B cell (primary cell): ENCODE measurements at places on chromosomes 3 and 15.

DNA sequence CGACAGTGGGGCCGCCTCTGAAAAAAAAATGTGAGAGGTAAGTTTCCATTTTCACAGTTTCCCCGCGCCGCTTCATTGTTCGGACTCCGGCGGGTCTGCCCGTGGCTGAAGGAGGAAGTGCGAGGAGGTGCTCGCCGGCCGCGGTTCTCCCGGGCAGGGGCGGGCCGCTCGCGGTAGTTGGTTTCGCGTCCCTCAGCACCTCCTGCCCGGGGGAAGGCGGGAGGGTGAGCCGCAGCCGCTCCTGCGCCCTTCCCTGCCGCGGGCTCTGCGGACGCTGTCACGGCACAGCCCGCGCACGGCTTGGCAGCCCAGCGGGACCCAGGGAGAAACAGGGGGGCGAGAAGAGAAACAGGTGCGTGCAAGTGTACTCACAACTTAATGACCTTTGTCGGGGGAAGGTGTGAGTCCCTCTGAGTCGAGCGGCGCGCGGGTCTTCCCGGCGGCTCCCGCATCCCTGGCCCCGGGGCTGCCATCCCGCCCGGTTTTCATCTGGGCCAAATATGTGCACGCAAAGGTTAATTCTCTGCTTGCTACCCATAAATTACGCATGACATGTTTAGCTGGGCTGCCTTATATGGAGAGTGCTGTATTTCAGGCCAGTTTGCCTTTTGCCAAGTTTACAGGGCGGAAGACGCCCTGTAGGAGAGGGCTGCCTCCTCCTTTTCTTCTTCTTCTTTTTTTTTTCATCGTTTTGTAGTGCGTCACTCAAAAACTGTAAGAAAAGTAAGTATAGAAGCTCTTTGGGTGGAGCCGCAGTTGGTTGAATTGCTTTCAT is 514 bp downstream of the MBNL1 start:
- DNase-seq: peak; percentile 93

- DNase-seq: peak; percentile 11
These were observed 75.7 kb downstream of the EFL1 start for GRCh38 chr15:82186719-82187406.

- DNase-seq: no peak
These were observed 158.1 kb upstream of the FEZF2 start for GRCh38 chr3:62531493-62531892.

- DNase-seq: no peak
These were observed 888.9 kb downstream of the SQOR start for GRCh38 chr15:46523701-46524100.

DNA sequence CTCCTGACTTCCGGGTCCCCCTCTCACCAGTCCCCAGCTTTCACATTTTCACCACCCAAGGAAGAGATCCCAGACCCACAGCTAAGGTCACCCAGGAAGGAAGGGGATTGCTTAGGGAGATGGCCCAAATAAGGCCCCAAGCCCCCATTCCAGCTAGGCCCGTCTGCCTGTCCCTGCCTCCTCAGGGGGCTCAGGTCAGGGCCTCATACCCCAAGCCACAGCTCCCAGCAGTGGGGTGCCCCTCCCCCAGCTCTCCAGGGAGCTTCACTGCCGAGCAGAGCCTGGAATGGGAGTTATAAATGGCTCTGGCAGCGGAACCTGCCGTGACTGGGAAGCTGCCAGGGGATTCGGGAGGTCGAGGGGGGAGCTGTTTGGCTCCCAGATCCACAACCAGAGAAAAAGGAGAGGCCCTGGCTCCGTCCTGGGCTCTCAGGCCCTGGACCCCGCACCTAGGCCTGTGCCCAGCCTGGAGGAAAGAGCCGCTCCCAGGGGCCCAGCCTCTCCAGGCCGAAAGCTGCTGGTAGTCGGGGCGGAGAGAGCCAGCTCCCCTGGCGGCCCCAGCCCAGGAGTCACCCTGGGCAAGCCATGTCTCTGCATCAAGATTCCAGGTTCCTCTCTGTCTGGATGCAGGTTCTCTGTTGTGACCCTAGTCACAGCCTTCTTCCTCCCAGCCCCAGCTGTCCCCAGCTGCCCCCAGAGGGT is 550 bp downstream of the CCDC9B start:
- DNase-seq: no peak

DNA sequence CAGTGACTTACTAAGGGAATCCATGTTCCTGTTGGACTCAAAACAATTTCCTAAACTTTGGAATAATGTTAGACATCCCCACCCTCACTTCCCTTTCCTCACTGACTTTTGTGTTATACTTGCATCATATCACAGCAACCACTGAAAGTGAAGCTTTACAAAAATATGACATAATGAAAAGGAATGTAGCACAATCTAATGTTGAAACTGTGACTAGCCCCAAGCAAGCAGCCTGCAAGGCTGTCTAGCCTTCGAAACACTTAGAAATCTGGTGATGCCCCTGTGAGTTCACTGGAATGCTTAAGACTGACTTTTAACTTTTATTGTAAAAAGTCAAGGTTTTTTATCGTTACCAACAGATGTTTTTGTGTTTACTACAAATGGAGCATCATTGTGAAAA is 203.7 kb upstream of the ZNF385D start:
- DNase-seq: no peak

DNA sequence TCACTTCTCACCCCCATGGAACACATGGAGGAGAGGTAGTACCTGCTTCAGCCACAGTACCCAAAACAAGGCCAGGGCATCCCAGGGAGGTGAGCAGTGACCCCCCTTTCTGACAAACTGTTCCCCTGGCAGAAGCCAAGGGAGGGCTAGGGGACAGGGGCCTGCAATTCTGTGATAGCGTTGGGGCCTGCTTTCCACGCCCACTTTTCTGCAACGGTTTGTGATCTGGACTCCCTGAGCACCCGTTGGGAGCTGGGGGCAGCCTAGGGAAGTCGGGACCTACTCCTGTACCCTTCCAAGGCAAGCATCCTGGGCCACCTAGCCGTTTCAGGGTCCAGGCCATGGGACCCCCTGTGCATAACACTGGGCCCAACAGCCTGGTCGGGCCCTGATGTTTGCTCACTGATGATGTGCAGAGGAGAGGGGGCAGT is 996 bp upstream of the DNAJA4 start:
- peak; percentile 12 for DNase-seq

DNA sequence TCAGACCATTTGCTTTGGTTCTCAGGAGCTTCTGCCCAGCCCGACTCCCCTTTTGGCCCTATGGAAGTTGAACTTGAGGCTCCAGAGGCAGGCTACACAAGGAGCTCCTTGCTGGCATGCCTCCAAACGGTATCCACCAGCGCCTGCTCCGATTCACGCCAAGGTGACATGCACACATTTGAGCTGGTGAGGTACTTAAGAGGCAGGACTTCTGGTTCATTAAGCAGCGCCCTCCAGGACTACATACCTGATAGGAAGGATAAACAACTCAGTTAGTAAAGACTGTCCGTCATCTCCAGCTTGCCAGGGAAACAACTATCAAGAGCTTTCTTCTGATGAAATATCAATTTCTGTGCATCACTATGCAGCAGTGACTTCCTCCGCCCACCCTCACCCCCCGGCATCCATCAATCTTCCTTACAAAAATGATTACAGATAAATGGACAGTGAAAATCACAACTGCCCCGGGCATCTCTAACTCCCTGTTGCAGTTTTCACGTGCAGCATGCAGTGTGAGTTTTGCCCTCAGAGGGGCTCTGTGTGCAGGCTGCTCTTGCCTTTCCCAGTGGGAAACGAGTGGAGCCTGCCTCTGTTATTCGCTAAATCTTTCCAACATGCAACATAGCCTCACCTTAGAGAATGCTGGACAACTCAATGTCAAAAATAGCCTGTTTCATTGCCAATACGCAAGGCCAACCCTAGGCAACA is 122.9 kb downstream of the ARRDC4 start:
- DNase-seq: no peak

GRCh38 chr15:89777073-89777751 is 1.1 kb downstream of the MESP2 start:
- DNase-seq: no peak

GRCh38 chr3:73480187-73480672 is 144.5 kb downstream of the PDZRN3 start:
- DNase-seq: no peak

GRCh38 chr3:24156466-24156865 is 211.4 kb downstream of the NR1D2 start:
- DNase-seq: no peak

DNA sequence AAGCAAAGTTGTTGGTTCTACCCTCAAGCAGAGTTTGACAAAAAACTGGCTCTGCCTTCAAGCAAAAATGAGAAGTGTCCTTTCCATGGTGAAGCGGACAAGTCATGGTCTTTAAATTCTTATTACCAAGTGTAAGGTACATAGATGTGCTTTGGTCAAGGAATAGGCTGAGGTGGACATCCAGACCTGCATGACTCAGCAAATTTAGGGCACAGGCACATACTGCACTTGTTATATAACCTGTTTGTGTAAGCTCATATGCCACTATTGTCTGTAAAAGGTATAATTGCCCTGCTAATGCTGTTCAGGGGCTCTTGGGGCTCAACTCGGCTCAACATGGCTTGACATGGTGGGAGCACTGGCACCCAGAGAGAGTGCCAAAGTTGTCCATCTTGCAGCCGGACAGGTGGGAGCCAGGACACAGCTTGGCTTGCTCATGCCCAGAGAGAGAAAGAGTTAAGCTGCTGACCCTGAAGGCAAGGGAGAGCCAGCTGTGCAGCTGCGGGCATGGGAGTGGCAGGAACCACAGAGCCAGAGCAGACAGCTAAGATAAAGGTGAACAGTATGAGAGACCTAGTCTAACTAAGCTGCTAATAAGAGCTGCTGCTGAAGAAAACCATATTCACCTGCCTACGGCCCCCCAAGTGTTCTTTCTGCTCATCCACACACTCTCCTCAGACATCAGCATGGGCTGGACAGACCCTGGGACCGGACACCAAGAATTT is 17.7 kb downstream of the MCCC1 start:
- DNase-seq: no peak

DNA sequence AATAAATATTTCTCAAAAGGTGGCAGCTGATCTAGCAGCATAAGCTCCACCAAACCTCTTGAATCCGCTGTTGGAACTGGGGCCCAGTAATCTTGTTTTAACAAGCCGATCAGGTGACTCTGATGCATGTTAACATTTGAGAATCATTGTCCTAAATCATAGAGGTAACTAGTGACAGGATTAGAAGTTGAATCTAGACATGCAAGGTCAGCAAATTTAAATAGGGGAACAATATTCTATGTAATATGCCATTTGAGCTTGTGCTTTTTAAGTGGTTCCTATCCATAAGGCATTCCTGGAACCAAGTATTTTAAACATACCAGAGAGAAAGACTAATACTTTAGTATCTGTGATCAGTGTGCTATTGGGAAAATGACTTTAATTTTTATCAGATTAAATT is 412.8 kb downstream of the PYDC2 start:
- no peak for DNase-seq

- no peak for DNase-seq
These were observed 41.8 kb downstream of the ITGB5 start for GRCh38 chr3:124845406-124845805.

DNA sequence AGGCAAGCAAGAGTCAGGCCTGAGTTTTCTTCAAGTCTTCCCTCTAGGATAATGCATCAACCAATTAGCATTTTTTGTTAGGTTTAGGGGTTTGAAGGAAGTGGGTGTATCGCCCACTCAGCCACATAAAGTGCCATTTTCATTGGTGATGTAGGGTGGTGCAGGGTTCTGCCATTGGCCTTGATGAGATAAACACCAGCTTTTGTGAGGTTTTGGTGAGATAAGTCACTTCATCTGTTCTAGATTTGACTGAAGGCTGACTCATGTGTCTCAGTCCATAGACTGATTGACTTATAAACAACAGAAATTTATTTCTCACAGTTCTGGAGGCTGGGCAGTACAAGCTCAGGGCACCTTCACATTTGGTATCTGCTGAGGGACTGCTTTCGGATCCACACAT is 84.5 kb upstream of the C3orf80 start:
- no peak for DNase-seq

- DNase-seq: no peak
These were observed 690.7 kb downstream of the TUSC7 start for GRCh38 chr3:117400303-117400702.

- DNase-seq: no peak
These were observed 73.6 kb downstream of the ZNF621 start for GRCh38 chr3:40598338-40598737.

DNA sequence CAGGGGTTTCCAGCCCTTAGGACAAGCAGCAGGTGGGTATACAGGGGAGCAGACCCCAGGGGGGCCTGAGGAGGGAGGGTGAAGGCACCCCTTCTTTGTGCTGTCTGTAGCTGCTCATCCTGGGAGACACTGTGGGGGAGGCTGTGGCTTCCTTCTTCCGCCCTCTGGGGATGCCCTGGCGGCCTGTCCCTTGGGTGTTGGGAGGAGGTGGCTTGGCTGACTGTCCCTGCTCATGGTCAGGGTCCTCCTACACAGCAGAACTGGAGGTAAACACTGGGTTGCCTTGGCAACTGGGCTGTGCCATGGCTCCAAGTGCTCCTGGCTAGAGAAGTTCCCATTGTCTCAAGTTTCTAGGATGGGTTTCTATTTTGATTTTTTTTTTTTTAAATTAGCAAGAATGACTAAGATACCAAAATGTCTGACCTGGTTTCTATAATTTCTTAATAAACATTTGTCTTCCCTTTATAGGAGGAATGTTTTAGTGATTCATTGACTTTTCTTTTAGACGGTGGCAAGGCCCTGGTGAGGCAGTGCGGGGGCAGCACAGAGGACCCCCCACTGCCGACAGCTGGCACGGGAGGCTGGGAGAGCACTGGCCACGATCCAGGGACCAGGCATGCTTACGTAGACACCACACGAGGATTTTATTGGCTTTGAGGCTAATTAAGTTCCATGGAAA is 12.4 kb downstream of the KLF13 start:
- DNase-seq: no peak

GRCh38 chr3:133663569-133664313 is 2.0 kb upstream of the TOPBP1 start:
- DNase-seq: peak; percentile 63

DNA sequence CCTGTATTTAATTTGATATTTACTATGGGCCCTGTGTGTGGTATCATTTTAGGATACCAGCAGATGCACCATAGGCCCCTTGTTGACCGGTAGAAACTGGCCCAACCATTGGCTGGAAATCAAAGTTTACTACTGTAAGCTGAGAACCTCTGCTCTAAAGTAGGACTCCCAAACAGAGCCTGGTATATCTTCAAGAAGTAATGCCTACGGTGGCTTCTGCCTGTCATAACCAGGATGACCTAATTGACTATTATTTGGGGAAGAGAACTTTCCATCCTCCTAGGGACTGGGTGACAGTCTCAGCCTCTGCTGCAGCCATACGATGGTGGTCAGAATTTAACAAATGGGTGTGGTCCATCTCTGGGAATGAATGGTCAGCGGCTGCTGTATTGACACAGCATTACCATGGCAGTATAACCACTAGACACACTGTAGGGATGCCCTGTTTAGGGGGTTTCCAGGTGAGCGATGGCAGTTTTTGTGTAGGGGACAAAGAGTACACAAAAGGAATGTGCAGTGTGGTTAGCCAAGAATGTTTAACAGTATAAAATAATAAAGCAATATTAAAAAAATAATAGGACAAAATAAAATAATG is 37.3 kb downstream of the RARB start:
- no peak for DNase-seq

- no peak for DNase-seq
These were observed 9.7 kb downstream of the SLTM start for GRCh38 chr15:58923696-58924300.

GRCh38 chr3:194768586-194768985 is 82.9 kb downstream of the FAM43A start:
- DNase-seq: no peak

GRCh38 chr3:50617096-50617791 is at the start of gene MAPKAPK3:
MAPKAPK3 (plus strand) TSS chr3:50617151; CDS start chr3:50617566, 415 bp downstream.
- DNase-seq: no peak

- DNase-seq: no peak
These were observed 24.7 kb downstream of the SLC15A2 start for GRCh38 chr3:121918779-121919483.
